Hematopoietic multipotent progenitor cell treated with erythropoietin and hydrocortisone succinate and interleukin-3 and kit ligand, for 8 days (in vitro differentiated cells): ENCODE measurements at places on chromosomes 2 and 18.

- no peak for DNase-seq
Observed at GRCh38 chr2:11867926-11868325, 121.5 kb downstream of the LPIN1 start.

- DNase-seq = no peak
Observed at GRCh38 chr2:129929321-129930290, 49.9 kb upstream of the RAB6C start.

GRCh38 chr2:56192664-56193305 lies 9.0 kb downstream of the CCDC85A start:
- DNase-seq = no peak

- DNase-seq = no peak
Observed at GRCh38 chr2:221571025-221571550, 1.0 kb downstream of the EPHA4 start.

GRCh38 chr2:232789082-232789481 lies 12.7 kb upstream of the KCNJ13 start:
- DNase-seq = no peak

GRCh38 chr18:79816092-79816491 lies 18.4 kb downstream of the KCNG2 start:
- DNase-seq = no peak

- peak; percentile 8 for DNase-seq
Observed at GRCh38 chr18:7789856-7790552, 222.9 kb downstream of the PTPRM start.

GRCh38 chr2:166892397-166892796 lies 4.1 kb downstream of the XIRP2 start:
- no peak for DNase-seq

DNA sequence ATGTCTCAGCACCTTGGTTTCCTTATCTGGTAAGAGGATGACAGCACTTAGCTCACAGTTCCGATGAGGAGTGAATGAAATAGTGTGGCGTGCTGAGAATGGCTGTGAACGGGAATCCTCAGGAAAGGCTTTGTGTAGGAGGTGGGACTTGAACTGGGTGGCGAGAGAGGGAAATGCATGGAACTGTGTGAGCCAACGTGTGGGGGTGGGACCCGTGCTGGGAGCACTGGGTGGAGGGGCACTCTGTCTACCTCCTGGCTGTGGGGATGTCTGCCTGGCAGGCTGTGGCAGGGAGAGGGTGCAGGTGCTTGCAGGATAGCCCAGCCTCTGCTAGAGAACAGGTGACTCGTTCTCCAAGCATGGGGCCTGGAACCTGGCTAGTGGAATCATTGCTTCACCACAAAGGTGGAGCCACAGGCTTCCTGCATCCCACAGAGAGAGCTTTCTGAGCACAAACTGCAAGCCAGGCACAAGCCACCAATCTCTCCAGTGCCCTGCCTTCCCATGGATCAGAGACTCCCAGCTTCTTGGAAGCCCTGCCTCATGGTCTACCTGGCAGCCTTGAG lies 145.2 kb downstream of the CELF4 start:
- DNase-seq = no peak

GRCh38 chr18:56276466-56276865 lies 361.9 kb downstream of the TXNL1 start:
- no peak for DNase-seq

- no peak for DNase-seq
Observed at GRCh38 chr2:12847694-12848575, 131.2 kb downstream of the TRIB2 start.

DNA sequence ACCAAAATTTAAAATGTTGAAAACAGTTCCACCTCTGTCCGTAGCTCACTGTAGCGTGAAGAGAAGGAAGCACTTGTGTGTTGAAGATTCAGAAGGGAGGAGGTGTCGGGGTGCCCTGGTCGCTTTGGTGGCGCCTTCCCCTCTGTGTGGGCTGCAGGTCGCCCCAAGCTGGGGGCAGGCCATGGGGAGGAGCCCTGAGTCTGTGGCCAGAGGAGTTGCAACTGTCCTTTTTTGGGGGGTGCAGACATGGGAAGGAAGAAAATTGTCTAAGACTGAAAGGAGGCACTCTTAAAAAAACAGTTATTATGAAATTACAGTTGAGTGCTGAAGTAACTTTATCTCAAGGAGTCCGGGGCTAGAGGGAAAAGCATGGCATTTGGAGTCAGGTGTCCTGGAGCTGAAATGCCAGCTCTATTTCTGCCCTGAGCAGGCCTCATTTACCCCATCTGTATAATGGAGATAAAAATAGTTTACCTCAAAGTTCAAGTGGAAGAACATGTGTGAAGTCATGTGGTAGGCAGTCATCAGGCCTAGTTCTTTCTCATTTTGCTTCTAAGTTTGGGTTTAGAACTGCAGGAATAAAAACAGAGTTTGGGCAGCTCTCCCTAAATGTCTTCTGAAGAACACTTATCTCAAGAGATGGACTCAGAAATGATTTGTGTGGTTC lies 82.1 kb downstream of the RNF144A start:
- DNase-seq = peak; percentile 55

DNA sequence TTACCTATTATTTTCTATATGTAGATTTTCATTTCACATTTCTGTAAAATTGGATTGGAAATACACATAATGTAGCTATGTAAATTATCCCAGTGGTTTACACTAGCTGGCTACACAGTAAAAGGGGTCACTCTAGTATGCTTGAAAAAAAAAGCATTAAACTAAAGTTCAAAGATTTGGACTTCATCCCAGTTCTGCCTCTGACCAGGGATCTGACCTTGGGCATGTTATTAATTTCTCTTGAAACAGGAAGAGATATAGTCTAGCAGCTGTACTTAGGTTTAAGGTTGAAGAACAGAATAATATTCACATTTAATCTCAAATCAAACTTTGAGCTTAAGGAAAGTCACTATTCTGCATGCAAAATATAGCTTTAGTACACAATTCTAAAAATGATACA lies 64.5 kb upstream of the RPE start:
- DNase-seq = no peak

GRCh38 chr2:122100756-122101155 lies 345.3 kb downstream of the TSN start:
- DNase-seq = no peak

DNA sequence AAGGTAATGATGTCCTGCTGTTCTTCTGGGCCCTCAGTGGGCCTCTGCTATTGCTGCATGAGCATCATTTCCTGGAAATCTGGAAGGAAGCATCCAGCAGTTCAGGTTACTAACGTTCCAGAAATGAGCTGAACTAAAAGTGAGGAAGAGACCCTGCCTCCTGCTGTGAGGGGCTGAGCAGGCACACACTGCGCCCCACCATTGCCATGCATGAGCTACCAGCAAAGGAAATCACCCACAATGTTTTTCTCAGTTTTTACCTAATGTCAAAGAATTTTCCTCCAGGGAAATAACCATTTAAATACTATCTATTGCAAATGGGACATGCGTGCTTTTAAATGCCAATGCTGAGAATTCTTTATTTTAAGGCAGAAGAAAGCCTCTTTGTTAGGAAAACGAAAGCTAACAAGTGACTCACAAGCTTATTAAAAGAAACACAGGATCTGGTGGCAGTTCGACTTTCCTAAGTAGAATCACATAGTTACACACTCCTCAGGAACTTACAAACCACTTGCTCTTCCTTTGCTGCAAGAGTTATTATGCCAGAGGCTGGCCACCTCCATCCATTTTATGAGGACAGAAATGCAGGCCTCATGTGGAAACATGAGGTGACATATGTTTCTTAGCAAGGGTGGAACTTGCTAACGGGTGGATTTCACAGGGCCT lies 152.6 kb upstream of the TTC39C start:
- no peak for DNase-seq

DNA sequence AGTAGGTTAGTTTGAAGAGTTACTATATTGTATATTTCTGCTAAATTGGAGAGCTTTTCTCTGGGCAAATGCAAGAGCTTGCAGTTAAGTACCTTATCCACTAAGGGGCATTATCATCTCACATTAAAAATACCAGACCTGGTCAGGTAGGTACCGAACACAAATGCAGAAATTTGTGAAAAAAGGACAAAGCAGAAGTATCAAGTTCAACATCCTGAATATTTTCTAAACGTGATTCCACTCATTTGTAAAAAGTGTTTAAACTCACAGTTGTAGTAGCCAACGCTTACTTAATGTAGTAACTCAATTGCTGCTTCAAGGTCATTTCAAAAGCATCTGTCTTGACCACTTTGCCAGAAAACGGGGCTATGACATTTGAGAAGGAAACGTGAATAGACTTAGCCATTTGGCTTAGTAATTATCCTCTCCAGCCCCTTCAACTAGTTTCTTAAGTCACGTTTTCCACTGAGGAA lies 52.1 kb downstream of the CYRIA start:
- peak; percentile 52 for DNase-seq

DNA sequence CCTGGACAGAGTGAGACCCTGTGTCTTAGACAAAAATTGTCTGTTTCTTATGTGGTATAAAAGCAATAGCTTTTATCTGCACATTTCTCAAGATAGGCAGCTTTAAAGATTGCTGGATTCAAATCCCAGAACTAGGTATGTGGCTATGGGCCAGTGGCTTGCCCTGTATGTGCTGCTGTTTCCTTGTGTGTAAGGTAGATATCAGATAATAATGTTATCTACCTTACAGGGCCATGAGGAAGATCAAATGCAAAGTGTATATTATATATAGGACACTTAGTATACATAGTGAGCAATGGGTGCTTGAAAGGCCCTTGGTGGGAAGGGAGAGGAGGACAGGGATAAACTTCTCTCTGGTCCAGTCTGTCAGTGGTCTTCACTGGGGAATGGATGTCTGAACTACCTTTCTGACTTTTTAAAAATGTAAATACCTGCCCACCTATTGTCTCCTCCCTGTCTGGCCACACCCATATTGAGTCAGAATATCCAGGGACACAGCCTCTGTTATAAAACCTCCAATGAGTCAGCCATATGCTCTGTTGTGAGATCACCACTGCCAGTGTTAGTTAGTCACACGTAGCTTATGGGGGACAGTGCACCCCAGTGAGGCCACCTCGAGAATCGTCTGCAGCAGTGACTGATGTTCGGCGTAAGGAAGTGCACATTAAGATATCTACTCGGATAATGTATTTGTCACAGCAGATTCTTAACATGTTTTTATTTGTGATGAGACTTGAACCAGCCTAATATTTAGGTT lies 383.4 kb downstream of the PTPRM start:
- no peak for DNase-seq

GRCh38 chr2:148177559-148177958 lies 156.7 kb downstream of the MBD5 start:
- DNase-seq = no peak

- no peak for DNase-seq
Observed at GRCh38 chr2:191582355-191582754, 95.6 kb upstream of the NABP1 start.

- no peak for DNase-seq
Observed at GRCh38 chr18:11520536-11520935, 88.9 kb upstream of the SLC35G4 start.

- DNase-seq = peak; percentile 72
Observed at GRCh38 chr2:11738589-11739436, 7.6 kb upstream of the LPIN1 start.

DNA sequence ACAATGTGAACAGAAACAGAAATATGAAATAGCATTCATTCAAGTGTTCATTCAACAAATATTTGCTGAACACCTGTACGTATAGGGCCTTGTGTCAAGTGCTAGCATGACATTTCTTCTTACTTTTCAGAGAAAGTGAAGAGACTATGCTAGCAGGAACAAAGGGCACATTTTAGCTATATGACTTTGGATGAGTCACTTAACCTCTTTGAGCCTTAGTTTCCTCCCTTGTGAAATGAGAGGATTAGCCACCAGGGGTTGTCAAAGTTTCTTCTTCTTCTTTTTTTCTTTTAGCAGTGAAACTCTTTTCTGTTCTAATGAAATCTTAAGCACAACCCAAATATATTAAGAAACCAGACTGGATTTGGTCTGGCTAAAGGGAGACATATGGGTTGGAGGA lies 53.1 kb downstream of the FIGN start:
- no peak for DNase-seq

GRCh38 chr2:238406221-238406997 lies 20.3 kb upstream of the ASB1 start:
- DNase-seq = no peak

DNA sequence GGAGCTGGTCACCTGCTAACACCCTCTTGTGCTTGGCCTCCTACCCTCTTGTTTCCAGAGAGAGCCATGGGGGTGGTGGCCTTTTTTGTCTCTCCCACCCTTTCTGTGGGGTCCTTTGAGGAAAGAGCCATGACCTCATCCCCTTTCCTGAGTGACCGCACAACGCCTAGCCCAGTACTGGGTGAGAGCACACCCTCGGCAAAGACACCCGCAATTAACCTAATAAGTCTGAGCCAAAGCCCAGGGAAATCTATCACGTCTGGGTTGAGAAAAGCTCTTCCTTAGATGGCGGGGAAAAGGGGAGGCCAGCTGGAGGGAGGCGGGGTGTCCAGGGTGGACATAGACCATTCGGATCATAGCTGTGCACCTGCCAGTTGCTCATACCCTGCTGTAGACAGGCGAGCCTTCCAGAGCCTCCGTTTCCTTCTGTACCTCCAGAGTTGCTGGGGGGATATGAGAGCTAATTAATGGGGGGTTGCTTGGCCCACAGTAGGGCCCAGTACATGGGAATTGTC lies 93.7 kb upstream of the MCFD2 start:
- no peak for DNase-seq

DNA sequence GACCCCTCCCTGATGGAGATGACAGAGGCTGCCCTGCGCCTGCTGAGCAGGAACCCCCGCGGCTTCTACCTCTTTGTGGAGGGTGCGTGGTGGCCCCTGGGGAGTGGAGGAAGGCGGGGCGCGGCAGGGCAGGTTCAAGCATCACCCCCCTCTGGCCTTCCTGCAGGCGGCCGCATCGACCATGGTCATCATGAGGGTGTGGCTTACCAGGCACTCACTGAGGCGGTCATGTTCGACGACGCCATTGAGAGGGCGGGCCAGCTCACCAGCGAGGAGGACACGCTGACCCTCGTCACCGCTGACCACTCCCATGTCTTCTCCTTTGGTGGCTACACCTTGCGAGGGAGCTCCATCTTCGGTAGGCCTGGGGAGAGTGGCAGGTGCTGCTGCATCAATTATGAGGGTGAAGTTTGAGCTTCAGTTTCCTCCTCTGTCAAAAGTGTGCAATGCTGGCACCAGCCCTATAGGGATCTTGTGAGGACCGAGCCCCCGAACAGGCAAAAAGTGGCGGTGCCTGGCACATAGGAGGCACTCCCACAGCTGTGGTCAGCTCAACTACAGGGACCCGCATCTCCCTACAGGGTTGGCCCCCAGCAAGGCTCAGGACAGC lies 2.2 kb downstream of the ALPI start:
- DNase-seq = no peak
